ENCODE measurements at places on chromosomes 5 and 9.

GRCh38 chr5:3185488-3185887 lies 410.1 kb upstream of the IRX1 start:
- no peak for DNase-seq

- no peak for DNase-seq
Observed at GRCh38 chr5:177537389-177538361, 16.7 kb downstream of the FAM193B start.

GRCh38 chr5:74594137-74595040 lies 46.1 kb downstream of the ENC1 start:
- DNase-seq, result no peak

DNA sequence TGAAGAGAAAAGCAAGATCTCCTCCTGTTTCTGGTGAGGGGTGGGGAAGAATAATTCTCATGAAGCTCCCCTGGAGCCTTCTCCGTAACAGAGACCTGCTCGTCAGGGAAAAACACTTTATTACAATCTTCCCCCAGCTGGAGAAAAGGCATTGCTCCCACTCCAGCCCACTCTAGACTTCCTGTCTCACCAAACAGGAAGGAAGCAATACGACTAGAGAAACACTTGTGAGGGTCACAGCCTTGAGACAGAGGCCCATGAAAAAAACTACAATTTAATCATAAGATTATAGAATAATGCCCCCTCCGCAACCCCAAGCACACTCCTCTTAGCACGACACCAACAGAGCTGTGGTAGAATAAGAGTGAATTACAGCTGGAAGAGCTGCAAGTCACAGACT lies 197.2 kb upstream of the S1PR3 start:
- no peak for DNase-seq

DNA sequence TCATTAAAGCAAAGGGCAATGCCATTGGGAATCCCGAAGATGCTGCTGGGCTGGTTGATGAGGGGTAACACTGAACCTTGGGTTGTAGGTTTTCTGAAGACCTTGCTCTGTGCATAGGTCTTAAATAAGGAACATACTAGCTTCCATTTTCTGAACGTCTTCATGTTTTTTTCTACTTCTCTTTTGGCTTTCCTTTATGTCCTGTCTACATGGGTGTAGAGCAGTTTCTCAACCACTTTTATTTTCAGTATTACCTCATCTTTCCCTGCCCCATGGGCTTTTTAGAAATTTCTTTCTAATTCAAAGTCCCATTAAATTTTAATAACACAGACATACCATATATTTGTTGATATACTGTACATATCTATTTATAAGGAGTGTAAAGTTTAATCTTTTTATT lies at the start of gene IFNA14:
TSS of gene IFNA14 (minus strand) at position 95 of the 400 bp plus-strand sequence. CDS start at position 25, 70 bp downstream.
- DNase-seq, result no peak

GRCh38 chr5:124130816-124131215 lies 615.6 kb downstream of the ZNF608 start:
- no peak for DNase-seq

GRCh38 chr9:136625101-136626065 lies 37.3 kb upstream of the EGFL7 start:
- DNase-seq, result no peak

DNA sequence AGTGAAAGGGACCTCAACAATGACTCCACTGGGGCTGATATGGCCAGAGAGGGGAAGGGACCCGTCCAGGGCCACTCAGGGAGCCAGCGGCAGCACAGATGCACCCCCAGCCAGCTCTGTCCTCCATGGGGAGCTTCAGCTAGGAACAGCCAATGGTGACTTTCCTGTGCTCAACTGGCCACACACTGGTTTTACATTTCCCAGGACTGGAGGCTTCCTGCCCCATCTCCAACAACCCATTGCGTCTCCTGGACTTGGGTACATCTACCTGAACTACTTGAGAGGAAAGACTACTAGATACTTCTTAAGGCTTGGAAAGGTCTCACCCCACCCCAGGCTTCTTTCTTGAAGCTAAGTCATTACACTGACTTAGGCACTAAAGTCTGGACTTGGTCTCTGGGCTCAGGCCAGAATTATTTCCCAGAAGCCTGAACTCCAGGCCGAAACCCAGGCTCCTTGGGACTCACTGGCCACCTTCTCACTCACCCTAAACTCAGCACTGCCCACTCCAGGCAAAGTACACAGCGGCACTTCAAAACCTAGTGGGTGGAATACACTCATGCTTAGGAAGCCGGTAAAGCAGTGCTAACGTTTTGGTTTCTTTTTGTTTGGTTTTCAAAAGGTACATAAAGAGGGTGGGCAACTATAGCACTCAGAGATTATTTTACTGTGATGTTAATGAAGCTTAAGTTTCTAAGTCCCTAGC lies 1.5 kb downstream of the IGFBPL1 start:
- no peak for DNase-seq

DNA sequence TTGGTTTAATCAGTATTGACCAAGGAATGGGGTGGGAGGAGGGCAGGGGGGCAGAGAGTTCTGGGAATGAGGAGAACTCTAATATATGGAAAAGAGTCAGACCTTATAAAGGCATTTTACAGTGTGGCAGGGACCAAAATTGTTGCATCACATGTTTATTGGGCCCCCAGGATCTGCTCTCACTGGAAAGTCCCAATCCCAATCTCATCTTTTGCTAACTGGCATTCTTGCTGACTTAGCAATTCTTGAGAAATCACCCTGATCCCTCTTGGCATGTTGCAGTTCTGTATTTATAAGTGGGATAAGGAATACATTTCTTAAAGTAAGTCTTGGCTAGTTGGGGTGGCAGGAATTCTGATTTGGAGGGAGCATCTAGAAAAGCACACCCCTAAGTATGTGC lies 104.4 kb upstream of the CXCL14 start:
- DNase-seq, result no peak

DNA sequence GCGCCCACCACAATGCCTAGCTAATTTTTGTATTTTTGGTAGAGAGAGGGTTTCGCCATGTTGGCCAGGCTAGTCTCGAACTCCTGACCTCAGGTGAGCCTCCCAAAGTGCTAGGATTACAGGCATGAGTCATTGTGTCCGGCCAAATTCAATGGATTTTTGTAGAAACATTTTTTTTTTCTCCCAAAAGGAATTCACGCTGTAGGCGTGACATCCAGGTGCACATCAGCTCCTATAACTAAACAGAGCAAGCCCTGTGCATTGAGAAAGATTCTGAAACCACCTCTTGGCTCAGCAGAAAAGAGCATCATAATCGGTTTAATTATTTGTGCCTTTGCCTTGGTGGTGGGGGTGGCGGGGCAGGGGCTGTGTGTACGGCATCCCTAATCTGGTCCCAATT lies 32.9 kb upstream of the DAB2IP start:
- no peak for DNase-seq

- DNase-seq, result no peak
Observed at GRCh38 chr5:15233566-15233965, 266.4 kb upstream of the FBXL7 start.

GRCh38 chr5:119930490-119930889 lies 301.1 kb downstream of the FAM170A start:
- DNase-seq, result no peak

DNA sequence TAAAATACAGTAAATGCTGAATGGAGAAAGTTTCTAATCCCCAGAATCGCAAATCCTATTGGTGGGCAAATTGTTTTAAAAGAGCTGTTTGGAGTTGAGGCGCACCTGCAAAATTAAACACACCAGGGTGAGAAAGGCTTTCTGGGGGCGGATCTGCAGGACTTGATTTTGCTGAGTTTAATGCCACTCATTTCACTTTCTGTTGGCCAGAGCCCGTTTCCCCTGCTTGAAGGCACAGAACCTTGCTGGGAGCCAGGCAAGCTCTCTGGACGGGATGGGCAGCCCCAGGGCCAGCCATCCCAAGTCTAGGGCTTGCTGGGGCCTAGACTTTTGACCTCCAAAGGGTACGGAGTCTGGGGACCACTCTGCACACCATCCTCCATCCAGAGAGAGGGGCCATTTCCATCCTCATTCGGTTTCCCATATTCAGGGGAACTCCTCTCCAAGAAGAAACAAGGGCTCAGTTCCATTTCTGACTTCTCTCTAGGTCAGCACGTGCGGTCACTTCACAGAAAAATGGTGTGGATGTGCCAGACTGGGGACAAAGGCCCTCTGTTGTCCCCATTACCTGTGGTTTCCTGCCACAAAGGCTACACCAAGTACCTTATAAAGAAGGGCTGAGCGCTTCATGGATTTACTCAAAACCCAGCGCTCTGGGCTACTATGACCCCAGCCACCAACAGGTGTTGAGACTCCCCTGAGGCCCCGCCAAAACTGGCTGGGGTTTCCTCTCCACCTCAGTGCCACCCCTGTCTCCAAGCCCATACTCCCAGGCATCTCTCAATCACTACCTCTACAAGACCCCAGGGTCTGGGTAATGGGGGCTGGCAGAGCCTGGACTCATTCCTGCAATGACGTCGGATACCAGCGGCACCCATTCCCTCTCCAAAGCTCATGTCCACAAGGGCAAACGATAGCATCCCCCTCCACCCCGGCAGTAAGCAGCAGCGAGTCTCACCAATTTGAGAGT lies 170.0 kb downstream of the AUH start:
- no peak for DNase-seq

- DNase-seq, result no peak
Observed at GRCh38 chr9:95598236-95598635, 81.5 kb upstream of the PTCH1 start.

DNA sequence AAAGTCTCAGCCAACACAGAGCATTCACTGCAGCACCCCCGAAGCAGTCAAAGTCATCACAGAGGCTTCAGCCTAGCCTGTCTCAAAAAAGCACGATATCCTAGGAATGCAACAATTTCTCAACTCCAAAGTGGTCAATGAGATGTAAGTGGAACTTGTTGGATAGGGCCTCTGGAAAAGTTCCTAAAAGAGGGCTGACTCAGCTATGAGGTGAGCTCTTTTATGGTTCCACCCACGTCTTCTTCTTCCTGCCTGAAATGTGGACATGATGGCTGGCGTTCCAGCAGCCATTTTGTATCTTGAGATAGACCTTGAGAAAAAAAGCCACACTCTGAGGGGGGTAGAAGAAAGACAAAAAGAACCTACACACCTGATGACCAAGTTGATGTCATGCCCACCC lies 32.5 kb upstream of the TRIO start:
- no peak for DNase-seq

DNA sequence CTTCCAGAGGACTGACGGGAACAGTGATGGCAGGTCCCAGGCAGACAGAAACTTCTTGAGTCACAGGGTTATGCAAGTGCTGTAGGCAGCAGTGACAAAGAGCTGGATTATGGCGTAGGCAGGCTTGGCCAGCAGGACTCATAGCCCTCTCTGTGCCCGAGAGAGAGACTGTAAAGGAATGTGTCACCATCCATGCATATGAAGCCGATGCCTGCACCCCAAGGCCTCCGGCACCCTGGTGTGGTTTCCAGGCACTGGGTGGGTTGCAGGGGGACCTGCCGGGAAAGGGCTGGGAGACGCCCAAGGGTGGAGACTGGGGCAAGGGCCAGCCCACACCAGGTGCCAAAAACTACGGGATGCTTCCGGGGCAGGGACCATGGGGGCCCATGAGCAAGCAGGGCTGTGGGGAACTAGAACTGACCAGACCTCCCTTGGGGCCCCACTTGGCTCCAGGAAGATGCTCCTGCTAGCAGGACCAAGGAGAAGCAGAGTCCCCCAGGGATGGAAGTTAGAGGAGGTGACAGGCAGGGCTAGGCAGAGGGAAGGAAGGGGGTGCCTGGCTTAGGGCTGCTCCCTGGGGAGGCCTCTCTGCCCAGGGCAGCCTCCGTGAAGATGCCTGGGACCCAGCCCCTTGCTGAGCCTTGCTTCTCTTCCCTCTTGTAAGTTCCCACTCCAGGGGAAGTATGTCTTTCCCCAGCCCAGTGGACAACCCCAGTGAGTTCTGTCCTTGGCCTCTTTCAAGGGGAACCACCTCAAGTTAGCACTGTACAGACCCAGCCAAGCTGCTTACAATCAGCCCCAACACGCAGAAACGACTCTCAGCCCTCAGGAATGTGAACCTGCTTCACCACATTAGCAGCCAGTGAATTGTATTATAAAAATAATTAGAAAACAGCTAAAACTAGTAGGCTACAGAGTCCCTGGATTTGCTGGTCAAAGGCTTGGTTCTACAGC lies 10.5 kb upstream of the IPPK start:
- no peak for DNase-seq

DNA sequence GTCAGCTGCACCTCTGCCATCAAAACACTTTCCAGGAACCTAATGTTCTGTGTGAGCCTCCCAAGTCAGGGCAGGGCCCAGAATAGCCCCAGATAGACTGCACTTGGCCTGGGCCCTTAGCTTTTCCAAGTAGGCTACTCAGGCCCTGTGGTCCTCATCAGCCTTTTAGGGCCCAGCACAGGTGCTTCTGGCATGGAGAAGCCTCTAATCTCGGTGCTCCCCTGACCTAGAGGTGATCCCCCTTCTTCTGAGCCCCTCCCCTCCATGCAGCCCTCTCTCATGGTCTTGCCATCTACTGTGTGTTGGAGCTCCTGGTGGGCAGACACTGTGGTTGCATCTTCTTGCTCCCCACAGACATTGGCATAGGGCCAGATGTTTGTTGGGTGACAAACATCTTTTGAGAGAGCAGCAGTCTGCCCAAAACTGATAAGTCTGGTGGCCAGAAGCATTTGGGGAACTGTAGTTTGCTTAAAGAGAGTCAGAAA lies 28.1 kb downstream of the FRMPD1 start:
- DNase-seq, result no peak

- DNase-seq, result no peak
Observed at GRCh38 chr9:17744786-17745185, 165.9 kb downstream of the SH3GL2 start.

DNA sequence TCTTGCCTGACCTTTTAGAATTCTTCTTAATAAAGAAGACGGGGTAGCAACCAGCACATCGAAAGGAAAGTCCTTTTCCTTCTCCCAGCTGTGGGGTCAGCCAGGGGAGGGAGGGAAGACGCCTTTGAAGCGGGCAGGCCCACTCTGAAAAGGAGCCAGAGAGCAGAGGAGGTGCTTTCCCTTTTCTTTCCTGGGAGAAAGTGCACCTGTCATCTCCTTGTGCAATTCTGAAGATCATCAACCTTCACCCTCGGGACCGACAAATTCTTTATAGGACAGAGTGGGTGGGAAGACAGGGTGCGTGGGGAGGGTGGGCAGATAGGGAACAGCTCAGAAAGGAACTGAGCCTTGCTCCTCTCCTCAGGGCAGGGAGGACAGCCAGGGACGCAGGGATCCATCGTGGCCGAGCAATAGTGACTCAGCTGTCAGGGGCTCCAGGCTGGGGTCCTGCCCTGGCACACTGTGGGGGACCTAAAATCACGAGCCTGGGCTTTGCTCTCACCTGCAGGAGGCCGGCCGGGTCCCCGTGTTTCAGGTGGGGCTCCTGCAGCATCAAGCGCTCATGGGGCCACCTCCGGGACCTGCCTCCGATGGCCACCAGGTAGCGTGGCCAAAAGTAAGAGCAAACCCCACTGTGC lies 141.0 kb downstream of the OLFM1 start:
- no peak for DNase-seq

DNA sequence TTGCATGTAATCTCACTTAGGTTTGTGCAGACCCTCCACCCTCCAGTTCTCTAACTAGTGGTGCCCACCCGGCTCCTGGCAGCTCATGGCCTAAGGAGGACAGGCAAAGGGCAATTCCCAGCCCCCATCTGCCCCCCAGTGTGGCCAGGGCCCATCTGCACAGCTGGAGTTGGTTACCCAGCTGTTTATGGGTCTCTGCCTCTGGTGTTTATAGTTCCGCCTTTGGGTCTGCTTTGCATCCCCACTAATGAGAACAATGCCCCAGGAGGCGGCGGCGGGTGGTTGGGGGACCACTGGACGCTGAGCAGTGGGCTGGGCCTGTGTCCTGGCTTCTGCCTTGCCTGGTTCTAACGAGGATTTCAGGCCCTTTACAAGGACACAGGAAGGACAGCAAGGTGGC lies 62.4 kb downstream of the NDST1 start:
- no peak for DNase-seq

- DNase-seq, result no peak
Observed at GRCh38 chr5:84436866-84437265, 52.2 kb upstream of the EDIL3 start.
